ENCODE measurements at places on chromosomes 6 and 20.

- no peak for DNase-seq
These were observed 111.5 kb downstream of the HFE start for GRCh38 chr6:26198722-26199056.

GRCh38 chr20:53930651-53931504 is 139.5 kb downstream of the BCAS1 start:
- DNase-seq, result no peak

- peak; percentile 20 for DNase-seq
These were observed 62.0 kb upstream of the EPB41L1 start for GRCh38 chr20:36092398-36093024.

DNA sequence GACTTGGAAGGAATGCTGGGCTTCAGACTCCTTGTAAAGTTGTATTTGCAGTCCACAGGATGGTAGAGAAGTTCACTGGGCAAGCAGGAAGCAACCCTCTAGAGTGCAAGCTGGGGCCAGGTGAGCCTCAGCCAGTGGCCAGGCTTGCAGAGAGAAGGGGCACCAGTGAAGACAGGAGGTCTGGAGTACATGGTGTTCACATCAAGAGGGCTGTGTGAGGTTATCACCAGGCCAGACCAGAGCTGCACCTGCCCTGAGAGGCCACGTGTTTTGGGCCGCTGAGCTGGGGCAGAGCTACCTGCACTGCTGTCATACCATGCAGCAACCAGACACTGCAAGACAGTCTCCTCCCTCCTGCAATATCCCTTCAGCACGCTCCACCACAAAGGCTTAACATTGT is 79.0 kb downstream of the SH3BGRL2 start:
- DNase-seq, result no peak

DNA sequence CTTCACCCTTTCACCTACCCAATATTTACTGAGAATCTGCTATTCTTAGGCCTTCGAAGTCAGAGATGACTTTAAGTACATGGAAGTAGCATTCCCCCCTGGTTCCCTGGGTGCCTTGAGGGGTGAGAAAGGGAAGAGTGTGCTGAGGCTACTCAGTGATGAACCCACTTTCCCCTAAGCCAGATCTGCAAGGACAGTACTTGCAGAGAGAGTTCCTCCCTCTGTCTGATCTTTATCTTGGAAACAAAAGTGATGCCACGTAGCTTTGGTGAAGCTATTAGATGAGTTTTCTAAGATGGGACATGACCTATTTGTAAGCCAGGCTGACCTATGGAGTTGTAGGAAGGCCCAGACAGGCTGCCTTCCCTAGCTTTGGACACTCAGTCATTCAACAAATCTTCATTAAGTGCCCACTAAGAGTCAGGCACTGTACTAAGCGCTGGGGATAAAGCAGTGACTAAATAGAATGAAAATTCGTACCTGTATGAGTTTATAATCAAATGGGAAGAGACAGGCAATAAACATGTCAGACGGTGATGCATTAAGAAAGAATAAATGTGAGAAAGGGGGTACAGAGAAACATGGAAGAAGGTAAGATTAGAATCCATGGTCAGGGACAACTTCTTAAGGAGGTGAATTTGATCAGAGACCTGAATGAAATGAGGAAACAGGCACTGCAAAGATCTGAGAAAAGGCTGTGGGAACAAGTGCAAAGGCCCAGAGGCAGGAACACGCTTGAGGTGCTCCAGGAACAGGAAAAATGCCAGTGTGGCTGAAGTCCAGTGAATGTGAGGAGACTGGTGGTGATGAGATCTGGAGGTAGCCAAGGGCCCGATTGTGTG is 42.2 kb downstream of the BCL2L1 start:
- no peak for DNase-seq
